ENCODE measurements at places on chromosomes 1 and 21.

- peak; percentile 33 for DNase-seq
These were observed 47.9 kb downstream of the ASH1L start for GRCh38 chr1:155514582-155515187.

DNA sequence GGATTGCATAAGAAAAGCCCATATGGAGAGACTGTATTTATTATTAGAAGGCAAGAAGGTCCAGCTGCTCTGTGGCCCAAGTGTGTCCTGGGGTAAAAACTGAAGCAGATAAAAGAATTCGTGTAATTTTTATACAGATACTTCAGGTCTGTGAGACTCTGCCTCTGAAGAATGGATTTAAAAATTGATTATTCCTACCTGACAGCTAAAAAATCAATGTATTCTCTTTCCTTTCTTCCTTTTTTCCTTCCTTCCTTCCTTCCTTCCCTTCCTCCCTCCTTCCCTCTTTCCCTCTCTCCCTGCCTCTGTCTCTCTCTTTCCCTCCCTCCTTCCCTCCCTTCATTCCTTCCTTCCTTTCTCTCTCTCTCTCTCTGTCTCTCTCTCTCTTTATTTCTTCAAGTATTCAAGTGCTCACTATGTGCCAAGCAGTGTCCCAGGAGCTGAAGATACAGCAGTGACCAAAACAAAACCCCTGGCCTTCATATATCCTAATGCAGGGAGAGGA lies 11.3 kb upstream of the MGST3 start:
- no peak for DNase-seq

DNA sequence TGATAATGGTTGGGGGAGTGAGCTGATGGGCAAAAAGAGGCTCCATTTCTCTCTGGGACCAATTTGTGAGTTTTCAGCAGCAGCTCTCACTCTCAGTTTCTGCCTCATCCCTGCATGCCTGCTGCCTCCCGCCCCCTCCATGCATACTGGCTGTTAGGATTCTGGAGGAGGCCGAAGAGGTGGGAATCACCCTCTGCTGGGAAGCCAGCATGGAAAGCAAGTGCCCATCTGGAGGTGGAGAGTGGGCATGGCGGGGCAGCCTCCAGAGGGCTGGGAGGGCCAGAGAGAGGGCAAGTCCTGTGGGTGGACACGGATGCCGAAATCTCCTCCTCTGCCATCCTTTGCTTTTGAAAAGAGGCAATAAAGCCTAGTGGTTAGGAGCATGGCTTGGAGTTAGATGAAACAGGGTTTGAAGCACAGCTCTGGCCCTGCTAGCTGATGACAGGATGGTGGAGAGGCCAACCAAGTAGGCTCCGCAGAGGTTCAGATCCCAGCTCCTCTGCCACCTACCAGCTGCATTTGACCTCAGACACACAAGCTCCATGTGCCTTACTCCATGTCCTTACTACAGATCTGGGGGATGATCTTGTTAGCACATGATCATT lies 113.4 kb downstream of the GRIK3 start:
- DNase-seq = no peak

DNA sequence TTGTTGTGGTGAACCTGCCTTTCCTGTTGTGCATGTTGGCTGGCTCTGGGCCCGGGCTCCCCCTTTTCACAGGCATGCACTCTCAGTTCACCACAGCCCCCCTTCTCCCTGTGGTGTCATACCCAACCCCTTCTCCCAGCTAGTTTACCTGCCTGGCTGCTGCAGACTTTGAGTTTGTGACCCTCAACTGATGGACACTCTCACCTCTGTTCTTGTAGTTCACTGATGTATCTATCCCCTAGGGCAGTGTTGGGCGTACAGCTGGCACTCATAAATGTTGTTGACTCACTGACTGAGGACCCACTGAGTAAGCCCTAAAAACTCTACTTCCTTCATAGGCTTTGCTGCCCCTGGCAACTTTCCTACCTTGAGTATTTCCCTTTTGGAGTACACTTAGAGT lies 54.9 kb downstream of the WDR64 start:
- DNase-seq = peak; percentile 32

Data from CD4-positive, alpha-beta T cell treated with Interleukin-12 subunit alpha and Interleukin-12 subunit beta, for 1 hour (primary cell).